ENCODE measurements at places on chromosomes 3 and 15. TPM values are rescaled to one million over a fixed set of nuclear protein-coding genes. Genes with fewer than 3 reads are reported as not detected.

The IGDCC3 gene
- total RNA-seq = not detected

The SST gene
- total RNA-seq = not detected

The LRRIQ4 gene
- total RNA-seq = 0.22 TPM

The C3orf20 gene
- 1.1 TPM for total RNA-seq

The MB21D2 gene
- total RNA-seq = 10.5 TPM

GRCh38 chr3:177615015-177615414, 417.7 kb upstream of the TBL1XR1 start:
- H3K4me1 ChIP-seq = peaks cover 5% of the 10 kb centered on the region
- no peak for DNase-seq
- peaks cover 5% of the 10 kb centered on the region for H3K36me3 ChIP-seq
- no peak overlapping the region for H3K4me3 ChIP-seq
- H3K27ac ChIP-seq = no peak overlapping the region

DNA sequence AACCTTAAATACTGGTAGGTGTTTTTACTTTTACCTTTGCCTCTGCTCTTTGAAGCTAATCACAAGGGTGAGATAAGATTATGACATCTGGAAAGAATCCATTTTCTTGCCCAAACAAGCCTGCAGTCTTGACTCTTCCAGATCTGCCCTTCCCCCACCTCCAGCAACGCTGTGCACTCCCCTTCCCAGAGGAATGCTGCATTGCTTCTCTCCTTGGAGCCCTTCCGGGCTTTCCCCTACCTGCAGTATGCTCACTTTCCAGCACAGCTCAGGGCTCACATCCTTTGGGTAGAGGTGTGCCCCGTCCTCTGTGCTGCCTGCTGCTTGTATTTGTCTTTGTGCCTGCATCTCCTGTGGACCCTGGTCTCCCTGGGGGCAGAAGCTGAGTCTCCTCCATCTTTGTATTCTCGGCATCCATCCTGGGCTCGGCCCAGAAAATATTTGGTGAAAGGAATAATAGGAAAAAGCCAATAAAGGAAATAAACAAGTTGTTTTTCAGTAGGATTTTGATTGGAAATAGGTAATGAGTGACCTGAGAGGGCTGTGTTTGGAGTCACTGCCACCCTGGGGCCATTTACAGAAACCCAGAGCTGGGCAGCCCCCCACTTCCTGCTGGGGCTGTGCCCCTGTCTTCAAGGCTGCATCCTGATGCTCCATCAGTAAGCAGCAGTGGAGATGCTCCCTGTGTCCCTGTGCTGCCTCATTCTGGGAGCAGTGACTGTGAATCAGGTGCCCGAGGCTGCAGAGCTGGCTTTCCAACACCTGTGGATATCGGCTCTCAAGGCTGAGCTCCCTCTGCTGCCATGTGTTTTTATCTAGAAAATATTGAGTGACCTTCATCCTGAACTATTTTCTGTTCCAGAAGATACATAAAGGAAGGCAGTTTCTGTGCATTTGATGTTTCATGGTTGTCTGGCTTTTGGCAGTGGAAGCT, 117.5 kb downstream of the EEFSEC start:
- H3K4me3 ChIP-seq = no peak overlapping the region
- no peaks in the 10 kb centered on the region for H3K27me3 ChIP-seq
- H3K36me3 ChIP-seq = no peaks in the 10 kb centered on the region
- no peak overlapping the region for H3K27ac ChIP-seq
- no peak for DNase-seq

GRCh38 chr15:36527235-36528162, 51.9 kb upstream of the CDIN1 start:
- DNase-seq = no peak
- H3K36me3 ChIP-seq = no peaks in the 10 kb centered on the region
- H3K4me3 ChIP-seq = no peak overlapping the region

DNA sequence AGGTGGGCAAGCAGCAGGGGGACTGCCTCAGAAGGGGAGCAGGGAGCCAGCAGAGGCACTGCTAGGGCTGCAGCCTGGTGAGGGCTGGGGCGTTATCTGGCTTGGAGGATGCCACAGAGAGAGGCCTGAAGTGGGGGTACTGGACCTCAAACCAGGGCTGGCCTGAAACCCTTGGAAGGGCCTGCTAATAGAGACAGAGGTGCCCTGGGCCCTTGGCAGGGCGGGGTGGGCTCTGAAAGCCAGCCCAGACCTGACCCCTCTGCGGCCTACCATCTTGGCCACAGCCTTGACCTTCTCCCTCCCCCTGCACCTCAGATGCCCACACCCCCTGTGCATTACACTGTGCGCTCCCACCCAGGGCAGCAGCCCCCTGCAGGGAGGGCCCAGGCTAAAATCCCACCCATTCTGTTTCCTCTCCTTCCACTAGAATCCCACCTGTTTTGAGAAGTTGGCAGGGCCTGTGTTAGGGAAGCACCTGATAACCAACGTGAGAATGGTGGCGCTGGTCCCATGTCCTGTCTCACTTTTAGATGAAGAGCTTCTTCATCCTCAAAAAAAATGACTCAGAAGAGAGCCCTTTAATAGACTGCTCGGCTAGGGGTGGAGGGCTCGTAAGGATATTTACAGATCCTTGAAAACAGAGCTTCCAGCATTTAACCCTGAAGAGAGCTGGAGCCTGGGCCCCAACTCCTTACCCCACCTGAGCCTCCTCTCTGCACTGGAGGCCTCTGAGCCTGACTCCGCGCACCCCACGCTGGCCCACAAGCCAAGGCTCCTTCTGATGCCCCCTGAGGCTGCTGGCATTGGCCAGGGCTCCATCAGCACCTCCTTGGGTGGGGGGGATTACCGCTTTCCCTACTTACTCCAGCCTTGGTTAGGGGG, 29.8 kb downstream of the LOXL1 start:
- no peaks in the 10 kb centered on the region for H3K27me3 ChIP-seq
- no peak overlapping the region for H3K27ac ChIP-seq
- peaks cover 27% of the 10 kb centered on the region for H3K4me1 ChIP-seq
- no peak for DNase-seq
- H3K36me3 ChIP-seq = no peaks in the 10 kb centered on the region

GRCh38 chr3:46724424-46724823, 6.8 kb upstream of the PRSS50 start:
- no peaks in the 10 kb centered on the region for H3K36me3 ChIP-seq
- H3K27ac ChIP-seq = peak overlapping the region; percentile 55
- peaks cover 8% of the 10 kb centered on the region for H3K27me3 ChIP-seq
- H3K4me1 ChIP-seq = no peaks in the 10 kb centered on the region

DNA sequence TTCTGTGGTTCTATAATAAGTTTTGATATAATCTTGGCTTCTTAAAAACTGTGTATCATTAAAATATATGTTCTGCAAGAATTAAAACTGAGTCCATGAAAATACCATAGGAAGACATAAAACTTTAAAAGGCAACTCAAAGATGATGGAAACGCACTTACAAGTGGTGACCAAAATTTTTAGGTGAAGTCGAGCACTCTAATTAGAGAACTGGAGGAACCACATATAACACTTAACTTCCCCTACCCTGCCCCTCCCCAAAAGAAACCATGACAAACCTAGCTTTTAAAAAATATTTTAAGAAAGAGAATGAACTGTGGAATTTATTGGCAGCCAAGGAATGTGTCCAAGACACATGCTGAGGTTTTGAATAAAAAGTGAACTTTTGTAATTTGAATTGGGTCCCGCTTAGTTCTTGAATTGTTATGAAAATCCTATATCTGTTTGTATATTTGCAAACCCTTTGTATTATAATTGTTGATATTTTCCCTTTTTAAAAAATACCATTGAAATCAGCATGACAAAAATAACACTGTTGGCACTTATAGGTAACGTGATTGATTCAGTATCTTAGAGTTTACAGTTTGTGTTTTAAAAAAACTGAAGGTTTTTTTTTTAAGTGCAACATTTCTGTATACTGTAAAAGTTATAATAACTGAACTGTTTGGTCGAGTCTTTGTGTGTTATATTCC, 7.7 kb downstream of the NR2F2 start:
- H3K4me1 ChIP-seq = peaks cover 17% of the 10 kb centered on the region
- no peak overlapping the region for H3K4me3 ChIP-seq
- no peak overlapping the region for H3K27ac ChIP-seq
- H3K27me3 ChIP-seq = peaks cover 93% of the 10 kb centered on the region

DNA sequence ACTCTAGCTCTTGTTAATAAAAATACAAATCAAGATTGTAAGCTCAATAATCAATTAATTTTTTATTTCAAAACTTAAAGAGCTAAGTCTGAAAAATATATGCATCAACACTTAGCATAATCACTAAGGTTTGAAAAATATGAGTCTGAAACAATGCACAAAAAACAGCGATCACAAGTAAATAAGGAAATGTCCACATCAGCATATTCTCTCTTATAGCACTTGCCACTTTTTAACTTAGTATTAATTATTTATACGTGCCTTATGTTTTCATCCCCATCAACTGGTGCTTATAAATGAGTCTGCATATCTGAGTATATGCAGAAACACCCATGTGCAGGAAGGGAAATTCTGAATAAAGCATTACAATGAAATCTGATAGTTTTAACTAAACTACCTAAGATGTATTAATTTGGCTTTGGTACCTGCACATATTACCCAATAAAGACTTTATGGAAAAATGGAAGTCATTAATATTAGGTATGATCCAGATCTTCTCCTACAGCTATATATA, 28.3 kb downstream of the AQR start:
- H3K4me3 ChIP-seq = no peak overlapping the region
- no peaks in the 10 kb centered on the region for H3K27me3 ChIP-seq
- H3K4me1 ChIP-seq = no peaks in the 10 kb centered on the region
- no peak for DNase-seq
- H3K27ac ChIP-seq = no peak overlapping the region

DNA sequence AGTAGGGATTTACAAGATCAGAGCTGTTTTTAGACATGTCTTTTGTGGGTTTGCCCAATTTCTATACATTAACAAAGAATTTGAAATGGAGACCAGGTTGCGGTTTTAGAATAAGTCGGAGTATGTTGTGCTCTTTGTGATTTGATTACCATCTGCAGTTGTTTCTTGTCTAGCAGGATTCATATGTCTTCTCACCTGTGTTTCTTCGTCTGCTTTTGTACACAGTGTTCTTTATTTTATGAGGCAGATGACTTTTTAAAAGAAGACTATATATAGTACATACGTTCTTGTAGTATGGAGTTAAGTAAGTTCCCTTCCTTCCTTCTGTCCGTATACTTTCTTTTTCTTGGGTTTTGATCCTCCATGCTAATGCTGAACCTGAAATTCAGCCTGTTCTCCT, 175.3 kb upstream of the LRRFIP2 start:
- DNase-seq = no peak
- H3K36me3 ChIP-seq = peaks cover 18% of the 10 kb centered on the region
- H3K27ac ChIP-seq = no peak overlapping the region
- H3K4me1 ChIP-seq = no peaks in the 10 kb centered on the region

DNA sequence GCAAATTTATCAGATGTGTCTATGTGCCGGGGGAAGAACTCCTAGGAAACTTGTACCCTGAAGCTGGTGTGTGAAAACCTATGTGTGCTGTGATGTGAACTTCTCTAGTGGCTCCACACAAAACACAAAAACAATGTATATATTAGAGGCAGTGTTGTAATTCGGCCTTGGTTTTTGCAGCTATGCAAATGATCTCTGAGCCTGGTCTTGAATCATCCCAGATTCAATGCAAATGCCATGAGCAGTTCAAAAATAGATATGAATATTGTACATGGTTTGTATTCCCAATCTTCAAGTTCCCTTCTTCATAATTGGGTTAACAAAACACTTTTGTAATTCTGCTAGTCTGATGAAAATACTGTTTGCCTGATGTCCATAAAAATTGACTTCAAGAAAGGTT, 152.6 kb downstream of the MFSD1 start:
- no peak overlapping the region for H3K27ac ChIP-seq
- H3K36me3 ChIP-seq = no peaks in the 10 kb centered on the region
- no peak overlapping the region for H3K4me3 ChIP-seq
- peaks cover 10% of the 10 kb centered on the region for H3K27me3 ChIP-seq
